ENCODE measurements at places on chromosomes 2 and 18. TPM values are rescaled to one million over a fixed set of nuclear protein-coding genes. Genes with fewer than 3 reads are reported as not detected.

The EHD3 gene
- 8.3 TPM for total RNA-seq

The ST8SIA5 gene
- 0.95 TPM for total RNA-seq

The MYO5B gene
- 8.8 TPM for total RNA-seq

The ACMSD gene
- total RNA-seq, result not detected

The POTEJ gene
- total RNA-seq, result not detected

The SLC16A14 gene
- 13.7 TPM for total RNA-seq

The RGPD4 gene
- 0.05 TPM for total RNA-seq

The SDC1 gene
- 87.1 TPM for total RNA-seq

The LOXHD1 gene
- 1.2 TPM for total RNA-seq

- DNase-seq, result no peak
Observed at GRCh38 chr2:101809698-101810097, 112.2 kb downstream of the MAP4K4 start.

DNA sequence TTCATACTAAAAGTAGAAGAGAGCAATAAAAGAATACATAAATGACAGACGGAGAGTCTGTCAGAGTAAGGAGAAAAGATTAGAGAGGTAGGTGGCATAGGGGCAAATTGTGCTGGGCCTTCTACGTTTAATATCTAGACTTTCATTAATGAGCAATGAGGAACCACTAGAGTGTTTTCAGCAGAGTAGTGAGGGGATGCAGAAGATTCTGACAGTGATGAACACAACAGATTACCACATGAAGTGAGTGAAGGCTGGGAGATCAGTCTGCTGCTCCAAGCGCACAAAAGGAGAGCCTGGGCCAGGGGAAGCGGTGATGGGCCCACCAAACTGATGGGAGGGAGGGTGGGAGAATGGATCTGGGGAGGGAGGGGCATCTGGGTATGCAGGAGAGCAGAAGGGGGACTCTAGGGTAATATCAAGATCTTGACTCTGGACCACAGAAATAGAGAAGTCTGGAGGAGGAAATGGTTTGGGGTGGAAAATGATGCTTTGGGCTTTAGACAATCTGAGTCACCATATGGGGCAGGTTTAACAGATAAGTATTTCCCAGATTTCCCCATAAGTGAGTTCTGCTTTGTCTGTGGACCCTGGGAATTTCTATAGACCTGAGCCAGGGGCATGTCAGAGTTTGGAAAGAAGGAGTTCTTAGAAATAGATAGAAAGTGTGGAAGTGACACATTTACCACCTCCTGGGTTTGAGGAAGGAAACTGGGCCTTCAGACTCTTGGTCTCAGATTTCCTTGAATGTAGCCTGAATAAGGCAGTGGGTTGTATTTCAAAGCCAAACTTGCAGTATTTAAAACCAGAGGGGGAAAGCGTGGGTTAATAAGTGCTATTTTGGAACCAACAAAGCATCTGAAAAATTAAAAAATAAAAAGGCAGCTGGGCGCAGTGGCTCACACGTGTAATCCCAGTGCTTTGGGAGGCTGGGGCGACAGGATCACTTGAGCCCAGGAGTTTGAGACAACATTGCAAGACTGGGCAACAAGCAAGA is 15.0 kb upstream of the IL1A start:
- no peak for DNase-seq

DNA sequence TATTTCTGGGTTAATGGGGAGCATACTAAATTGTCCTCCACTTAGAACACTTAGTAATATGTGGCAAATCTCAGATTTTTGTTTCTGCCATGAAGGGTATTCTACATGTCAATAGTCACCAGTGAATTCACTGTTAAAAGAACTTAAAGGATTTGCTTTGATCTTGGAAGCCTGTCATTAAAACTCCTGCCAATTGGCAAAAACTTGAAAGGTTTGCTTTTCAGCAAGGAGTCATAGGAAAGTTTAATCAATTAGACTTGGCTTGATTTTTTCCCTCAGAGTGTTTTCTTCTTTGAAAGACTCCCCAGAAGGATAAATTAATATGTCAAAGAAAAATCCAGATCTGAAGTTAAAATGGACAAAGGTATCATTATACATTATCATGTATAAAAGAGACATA is 671.9 kb upstream of the PKDCC start:
- no peak for DNase-seq

DNA sequence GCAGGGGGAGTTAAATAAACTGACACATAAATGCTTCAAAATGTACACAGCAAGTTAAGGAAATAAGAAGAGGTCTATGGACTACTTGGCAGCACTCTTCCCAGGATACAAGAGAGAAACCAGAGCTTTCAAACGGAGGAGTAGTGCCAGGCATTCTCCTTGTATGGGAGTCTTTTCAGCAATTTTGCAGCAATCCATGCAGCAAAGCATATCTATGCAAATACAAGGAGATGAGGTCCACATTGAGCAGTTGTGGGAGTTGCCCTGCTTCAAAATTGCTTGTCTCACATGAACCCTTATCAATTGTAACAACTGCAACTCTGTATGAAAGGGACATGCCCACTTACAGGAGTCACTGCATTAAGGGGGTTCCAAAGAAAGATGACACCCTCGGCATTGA is 37.8 kb downstream of the SCN9A start:
- DNase-seq, result no peak

DNA sequence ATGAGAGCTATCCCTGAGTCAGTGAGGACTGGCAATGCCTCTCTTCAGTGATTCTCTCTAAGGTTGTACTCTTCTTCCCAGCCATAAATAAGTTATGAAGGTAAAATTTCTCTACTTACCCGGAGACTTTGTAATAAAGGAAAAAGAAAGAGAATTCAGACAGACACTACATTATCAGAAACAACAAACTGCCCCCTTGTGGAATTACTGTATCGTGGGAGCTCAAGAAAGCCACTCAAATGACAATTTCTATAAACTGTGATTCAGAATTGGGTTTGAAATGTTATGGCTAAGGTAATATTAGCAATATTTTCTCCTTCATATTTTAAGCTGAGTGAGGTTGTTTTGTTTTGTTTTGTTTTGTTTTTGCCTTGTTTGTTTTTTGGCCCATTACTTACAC is 155.8 kb upstream of the TANK start:
- DNase-seq, result no peak

GRCh38 chr2:95052804-95053479 is 27.4 kb downstream of the MAL start:
- no peak for DNase-seq

- no peak for DNase-seq
Observed at GRCh38 chr2:85589982-85590791, 5.4 kb upstream of the RNF181 start.

GRCh38 chr2:163133602-163134001 is 295.0 kb upstream of the KCNH7 start:
- no peak for DNase-seq

DNA sequence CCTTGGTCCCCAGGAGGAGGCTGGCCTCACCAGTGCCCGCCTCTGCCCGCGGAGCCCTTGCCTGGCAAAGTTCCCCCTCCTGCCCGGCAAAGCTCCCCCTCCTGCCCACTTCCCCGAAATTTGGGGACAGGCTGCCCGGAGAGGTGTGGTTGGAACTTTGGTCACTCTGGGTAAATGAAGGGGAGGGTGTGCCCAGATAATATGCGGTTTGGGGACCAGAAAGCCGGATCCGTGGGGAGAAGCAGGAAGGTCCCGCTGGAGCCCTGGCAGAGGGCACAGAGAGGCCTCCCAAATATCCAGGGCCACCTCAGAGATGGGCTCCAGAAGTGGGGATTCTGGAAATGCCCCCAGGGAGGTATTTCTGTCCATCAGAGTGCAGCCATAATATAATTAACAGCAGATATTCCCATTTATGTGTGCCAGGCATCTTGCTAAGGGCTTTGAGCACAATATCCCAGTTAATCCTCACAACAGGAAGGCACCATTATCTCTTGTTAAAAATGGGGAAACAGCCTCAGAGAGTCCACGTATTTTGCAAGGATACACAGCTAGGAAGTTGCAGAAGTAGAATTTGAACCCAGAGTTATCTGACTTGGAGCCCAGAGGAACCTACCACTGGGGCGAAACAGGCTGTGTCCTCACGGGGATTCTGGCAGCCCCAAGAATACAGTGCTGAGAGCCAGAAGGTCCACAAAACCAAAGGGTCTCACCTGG is 914 bp downstream of the STEAP3 start:
- no peak for DNase-seq

DNA sequence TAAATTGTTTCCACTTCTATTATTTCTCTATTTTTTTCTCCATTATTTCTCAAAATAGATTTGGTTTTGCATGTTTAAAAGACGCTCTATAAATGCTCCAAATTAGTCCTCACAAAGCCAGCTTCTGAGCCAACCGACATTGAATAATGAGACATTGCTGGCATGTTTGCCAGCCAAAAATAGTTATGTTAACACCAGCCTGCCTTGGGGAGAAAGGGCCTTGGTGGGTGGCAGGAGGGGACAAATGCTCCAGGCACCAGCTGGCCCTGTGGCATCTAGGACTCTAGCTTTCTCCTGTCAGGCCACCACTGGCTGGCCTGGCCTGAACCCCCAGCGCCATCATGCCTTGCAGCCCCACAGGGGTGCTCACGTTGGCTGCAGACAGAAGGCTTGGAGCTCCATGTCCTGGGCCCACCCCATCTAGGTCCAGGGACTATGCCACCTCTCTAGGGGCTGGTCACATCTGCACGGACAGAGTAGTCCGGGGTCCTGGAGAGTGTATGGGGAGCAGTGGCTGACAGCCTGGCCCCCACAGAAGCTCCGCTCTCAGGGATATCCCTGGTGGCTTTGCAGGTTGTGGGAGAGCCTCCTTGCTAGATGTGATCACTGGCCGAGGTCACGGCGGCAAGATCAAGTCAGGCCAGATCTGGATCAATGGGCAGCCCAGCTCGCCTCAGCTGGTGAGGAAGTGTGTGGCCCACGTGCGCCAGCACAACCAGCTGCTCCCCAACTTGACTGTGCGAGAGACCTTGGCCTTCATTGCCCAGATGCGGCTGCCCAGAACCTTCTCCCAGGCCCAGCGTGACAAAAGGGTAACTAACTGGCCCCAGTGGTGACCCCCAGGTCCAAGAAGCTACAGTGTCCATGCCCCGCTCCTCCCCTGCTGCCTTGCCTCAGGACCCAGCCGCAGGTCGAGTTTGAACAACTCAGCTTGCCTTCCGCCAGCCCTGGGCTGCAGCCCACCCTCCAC is 12.5 kb downstream of the ABCG8 start:
- DNase-seq, result no peak

- DNase-seq, result no peak
Observed at GRCh38 chr2:105297216-105297615, 32.3 kb downstream of the TGFBRAP1 start.

- DNase-seq, result no peak
Observed at GRCh38 chr2:88006912-88007439, 9.4 kb downstream of the RNU2-63P start.

All from urinary bladder (tissue), 4 donors.